Activated T-cell treated with anti-CD3 and anti-CD28 coated beads, Interleukin-2, amount 50 U/mL, for 1 hour (primary cell): ENCODE measurements at places on chromosomes 5 and 9.

DNA sequence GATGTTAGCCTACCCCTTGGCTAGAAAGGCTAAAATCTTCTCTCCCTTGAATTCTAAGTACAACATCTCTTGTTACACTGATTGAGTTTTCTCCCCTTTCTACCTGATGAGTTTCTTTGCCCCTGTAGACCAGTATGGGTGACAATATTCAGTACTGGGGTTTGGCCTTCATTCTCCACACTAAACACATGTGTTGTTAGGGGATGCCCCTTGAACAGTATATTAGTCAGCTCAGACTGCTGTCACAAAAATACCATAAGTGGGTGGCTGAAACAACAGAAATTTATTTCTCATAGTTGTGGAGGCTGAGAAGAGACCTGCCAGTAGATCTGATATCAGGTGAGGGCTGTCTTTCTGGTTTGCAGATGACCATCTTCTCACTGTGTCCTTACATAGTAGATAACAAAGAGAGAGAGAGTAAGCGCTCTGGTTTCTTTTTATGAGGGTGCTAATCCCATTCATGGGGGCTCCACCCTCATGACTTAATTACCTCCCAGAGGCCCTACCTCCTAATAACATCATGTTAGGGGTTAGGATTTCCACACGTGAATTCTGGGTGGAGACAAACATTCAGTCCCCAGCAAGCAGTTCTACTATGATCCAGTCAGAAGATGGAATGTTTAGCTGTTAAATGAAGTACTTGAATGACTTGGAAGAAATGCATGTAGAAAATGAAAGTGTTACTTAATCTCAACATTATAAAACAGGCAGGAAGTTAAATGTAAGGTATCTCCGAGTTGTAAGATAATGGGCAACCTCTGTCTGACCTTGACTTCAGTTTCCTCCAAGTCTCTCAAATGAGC is 17.5 kb downstream of the VLDLR start:
- no peak for DNase-seq

- no peak for DNase-seq
These were observed 135.3 kb downstream of the CETN3 start for GRCh38 chr5:90274216-90274615.

GRCh38 chr5:168365581-168366081 is 74.2 kb downstream of the WWC1 start:
- DNase-seq, result no peak

GRCh38 chr9:14417237-14417636 is 103.3 kb upstream of the NFIB start:
- DNase-seq, result no peak

GRCh38 chr5:137714946-137715345 is 20.9 kb downstream of the KLHL3 start:
- no peak for DNase-seq

GRCh38 chr5:81383867-81384266 is 10.1 kb downstream of the ACOT12 start:
- DNase-seq, result no peak

GRCh38 chr5:113167985-113168384 is 191.4 kb downstream of the DCP2 start:
- no peak for DNase-seq

DNA sequence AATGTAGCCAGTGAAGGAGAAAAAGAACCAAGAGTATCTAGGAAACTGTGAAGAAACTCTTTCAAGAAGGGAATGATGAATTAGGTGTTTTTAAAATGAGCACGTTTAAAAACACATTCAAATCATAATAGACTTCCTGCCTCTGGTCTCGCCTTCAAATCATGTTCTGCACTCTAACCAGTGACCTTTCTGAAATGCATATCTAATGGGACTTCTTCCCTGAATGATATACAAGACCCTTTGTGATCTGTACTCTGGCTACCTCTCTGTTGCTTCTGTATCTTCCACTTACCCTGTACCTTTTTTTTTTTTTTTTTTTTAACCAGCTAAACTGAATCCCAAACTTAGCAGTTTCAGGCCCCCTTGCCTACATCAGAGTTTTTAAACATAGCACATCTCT is 19.5 kb downstream of the SRFBP1 start:
- DNase-seq, result no peak

GRCh38 chr5:40490464-40491111 is 189.1 kb upstream of the PTGER4 start:
- no peak for DNase-seq

- DNase-seq, result no peak
These were observed 59.9 kb upstream of the ZFR start for GRCh38 chr5:32504329-32504988.

GRCh38 chr9:85743275-85744128 is 1.7 kb upstream of the AGTPBP1 start:
- no peak for DNase-seq

- no peak for DNase-seq
These were observed 24.0 kb downstream of the LIX1 start for GRCh38 chr5:97118261-97119006.

GRCh38 chr5:144844086-144844485 is 673.4 kb downstream of the KCTD16 start:
- DNase-seq, result no peak

DNA sequence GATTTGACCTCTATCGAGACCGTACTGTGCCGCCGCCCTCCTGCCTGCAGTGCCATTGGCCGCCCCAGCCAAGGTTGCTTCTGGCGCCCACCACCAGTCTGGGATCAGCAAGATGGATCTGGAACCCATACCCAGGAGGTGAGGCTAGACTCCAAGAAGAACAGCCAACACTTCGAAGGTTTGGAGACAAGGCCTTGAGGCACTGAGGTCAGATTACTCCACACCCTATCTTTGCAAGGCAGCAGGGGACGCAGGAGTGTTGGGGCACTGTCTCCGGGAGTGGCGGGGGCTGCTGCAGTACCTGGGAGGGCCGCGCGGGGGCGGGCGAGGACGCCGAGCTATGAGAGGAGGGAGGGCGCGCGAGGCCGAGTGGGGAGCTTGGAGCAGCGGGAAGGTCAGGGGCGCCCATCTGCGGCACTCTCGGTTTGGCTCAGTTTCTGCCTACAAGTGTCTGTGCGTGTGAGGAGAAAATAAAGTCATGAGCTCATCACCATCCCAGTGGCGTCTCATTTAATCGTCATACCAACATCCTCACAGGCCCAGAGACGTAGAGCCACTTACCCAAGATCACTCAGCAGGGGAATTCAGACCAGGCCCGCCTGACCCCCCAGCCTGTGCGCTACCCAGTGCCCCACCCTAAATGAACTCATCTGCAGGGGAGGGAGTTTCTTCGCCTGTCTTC is 20.5 kb upstream of the PSD2 start:
- peak; percentile 86 for DNase-seq

DNA sequence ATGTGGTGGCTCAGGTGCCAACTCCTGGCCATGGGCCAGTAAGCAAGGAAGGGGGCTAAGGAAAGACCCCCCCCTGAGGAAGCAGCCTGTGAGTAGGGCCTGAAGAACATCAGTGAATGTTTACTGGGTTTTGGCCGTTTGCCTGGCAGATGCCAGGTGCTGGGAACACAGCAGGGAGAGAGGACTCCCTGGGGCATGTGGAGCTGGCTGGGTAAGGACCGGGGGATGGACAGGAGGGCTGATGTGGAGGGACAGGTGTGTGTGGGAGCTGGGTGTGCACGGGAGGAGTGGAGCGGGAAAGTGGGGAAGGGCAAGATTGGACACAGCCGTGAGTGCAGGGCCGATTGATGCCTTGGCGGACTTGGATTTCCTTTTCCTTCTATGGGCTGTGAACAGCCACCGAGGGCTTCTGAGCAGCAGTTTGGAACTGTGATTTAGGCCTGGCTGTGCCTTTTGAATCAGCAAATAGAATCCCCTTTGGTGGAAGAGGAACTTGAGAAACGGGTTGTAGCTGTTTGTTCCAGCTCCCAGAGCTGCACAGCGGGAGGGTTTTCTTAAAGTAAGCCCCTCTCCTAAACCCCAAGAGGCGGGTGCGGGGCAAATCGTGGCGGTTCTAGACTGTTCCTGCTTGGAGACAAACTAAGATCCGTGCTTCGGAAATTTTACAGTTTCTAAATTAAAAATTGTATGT is 3.1 kb downstream of the HMCN2 start:
- DNase-seq, result no peak

- DNase-seq, result no peak
These were observed 1.7 kb downstream of the PDCD1LG2 start for GRCh38 chr9:5511935-5512580.

- DNase-seq, result no peak
These were observed 44.4 kb upstream of the ELOVL7 start for GRCh38 chr5:60888359-60889061.

- DNase-seq, result no peak
These were observed 35.6 kb downstream of the PTCD2 start for GRCh38 chr5:72355706-72356299.

DNA sequence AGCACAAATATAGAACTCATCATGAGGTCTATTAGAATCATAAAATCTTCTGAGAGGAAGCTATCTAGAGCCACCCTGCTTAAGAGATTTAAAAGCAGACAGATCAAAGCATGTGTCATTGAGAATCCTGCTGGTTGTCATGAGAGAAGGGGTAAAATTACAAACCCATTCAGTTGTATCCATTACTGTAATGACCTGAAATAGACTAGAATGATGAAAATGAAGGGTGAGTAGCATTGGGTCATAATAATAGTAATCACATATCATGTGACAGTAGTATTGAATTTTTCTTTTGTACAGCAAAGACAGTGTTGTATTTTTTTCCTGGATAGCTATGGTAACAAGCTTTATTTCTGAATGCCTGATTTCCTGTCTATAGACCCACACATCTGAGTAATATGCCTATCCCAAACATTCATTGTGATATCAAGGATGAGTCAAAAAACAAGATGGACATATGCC is 149.0 kb downstream of the PDE4D start:
- DNase-seq, result no peak

DNA sequence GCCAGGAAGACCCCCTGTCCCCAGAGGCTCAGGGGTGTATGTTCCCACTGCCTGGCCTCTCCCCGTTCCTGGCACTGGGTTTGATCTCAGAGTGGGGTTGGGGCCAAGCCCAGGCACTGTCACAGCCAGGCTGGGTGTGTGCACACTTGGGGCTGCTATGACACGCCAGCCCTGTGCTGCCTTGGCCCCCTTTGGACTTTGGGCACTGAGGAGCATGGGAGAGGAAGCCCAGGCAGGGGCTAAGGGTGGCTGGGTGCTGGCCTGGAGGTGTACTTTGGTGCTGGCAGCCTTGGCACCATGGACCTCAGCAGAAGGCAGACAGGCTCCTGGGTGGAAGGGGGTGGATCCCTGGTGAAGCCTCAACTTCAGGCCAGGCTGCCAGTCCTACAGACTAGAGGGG is 223.6 kb upstream of the ISL1 start:
- DNase-seq, result no peak

- DNase-seq, result no peak
These were observed 19.6 kb upstream of the ENC1 start for GRCh38 chr5:74660140-74660539.

- no peak for DNase-seq
These were observed 114.9 kb downstream of the TLE1 start for GRCh38 chr9:81574405-81574804.

DNA sequence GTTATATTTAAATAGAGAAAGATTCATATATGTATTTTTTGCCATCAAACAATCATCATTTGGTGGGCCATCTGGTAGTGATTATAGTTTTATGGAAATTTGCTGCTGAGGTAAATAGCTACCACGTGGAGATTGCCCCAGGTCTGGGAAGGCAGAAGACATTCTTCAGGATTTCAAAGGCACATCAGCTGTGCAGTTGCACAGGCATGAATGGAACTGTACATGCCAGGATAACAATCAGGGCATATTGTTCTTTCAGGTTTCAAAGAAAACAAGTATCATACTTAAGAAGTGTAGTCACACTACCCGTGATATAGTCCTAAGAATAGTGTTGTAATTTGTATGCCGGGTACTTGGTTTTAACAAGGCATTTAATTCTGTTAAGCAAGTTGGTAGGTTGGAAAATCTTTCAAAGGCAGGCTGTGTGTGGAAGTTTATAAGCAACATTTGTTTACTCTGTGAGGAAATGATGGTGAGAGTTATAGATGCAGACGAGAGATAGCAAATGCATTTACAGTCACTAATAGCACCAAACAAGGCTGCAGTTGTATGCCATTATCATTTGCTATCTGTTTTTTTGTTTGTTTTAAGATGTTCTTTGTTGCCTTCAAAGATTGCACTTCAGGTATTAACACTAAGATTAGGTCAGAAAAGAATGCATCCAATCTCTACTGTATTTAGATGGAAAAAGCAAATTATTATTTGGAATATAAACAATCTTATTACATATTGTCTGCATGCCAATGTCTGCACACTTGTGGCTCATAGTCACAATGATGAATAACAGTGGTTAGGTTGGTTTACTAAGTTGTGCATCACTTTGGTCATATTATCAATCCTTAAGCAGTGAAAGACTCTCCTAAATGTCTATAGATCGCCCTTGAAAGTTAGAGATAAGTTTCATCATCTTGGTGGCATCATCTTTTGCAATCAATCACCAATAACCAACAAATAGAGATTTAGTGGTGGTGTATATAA is 55.3 kb downstream of the RPS23 start:
- no peak for DNase-seq

- no peak for DNase-seq
These were observed 55.8 kb upstream of the CPEB4 start for GRCh38 chr5:173832386-173832785.

- peak; percentile 44 for DNase-seq
These were observed 19.7 kb downstream of the ANXA2R start for GRCh38 chr5:43020399-43020746.

DNA sequence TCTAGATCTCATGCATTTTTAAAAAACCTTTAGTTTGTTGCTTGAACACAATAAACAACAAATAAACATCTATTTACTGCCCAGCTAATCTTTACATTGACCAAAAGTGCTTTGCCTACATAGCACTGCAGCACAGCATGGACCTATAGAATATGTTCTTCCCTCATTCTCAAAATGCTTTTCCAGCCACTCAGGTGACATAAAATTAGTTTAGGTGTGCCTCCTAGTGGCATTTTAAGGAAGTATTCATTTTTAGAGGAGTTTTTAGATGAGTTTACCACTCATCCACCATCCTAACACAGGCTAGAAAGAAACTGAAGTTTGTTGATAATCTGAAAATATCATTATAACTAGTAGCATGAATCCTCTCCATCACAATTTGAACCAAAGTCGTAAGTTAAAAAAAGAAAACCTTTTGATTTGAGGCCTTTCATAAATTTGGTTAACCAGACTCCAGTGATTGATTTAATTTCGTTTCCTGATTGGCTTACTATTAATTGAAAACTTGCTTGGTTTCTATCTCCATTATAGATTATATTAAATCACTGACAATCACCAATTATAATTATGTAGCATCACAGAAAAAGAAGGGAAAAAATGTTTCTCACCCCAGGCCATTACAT is 12.6 kb downstream of the PLGRKT start:
- no peak for DNase-seq

GRCh38 chr5:79200573-79201183 is 35.3 kb upstream of the JMY start:
- DNase-seq, result no peak

DNA sequence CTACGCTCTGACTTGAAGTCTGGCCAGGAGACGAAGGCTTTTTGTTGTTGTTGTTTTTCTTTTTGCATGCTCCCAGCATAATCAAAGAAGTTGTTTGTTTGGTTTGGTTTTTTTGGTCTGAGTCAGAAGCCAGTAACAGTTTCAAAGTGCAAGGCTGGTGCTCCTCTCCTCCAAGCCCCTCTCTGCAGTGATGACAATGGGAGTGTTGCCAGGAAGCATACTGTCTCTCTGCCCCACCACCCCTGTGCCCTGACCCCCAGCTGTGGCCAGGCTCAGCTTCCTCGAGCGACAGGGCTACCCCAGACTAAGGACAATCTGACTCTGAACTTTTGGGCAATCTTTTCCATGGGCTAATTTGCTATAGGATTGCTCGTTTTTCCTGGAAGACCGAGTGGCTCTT is 173.8 kb upstream of the PITX1 start:
- DNase-seq, result no peak
